Left lung (tissue), 14 donors: ENCODE measurements at places on chromosomes 6 and 20. TPM values are rescaled to one million over a fixed set of nuclear protein-coding genes. Genes with fewer than 3 reads are reported as not detected.
A peak's percentile ranks its signal among the peaks of the same experiment; 100 is the strongest.

DNA sequence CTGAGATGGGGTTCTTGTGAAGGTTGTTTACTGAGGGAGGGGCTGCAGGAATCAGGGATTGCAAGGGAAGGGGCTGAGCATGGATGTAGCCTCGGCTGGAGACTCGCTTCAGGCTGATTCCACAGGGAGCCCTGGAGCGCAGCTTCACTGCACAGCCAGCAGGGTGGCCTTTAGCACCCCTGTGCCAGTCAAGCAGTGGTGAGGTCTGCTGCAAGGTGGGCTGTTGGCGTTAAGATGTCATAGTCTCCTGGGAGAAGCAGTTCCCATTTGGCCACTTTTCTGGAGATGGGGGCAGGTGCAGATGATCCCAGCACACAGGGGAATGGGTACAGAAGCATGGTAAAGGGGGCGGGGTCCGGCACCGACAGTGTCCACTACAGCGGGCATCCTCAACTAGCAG lies 126.3 kb downstream of the TOX2 start:
- DNase-seq = no peak
- no peaks in the 10 kb centered on the region for H3K36me3 ChIP-seq
- no peaks in the 10 kb centered on the region for H3K4me1 ChIP-seq
- peaks cover 16% of the 10 kb centered on the region for H3K27me3 ChIP-seq
- no peak overlapping the region for H3K27ac ChIP-seq

HSPA1L gene
- 0.99 TPM for total RNA-seq

- no peak for DNase-seq
- H3K27me3 ChIP-seq = peaks cover 5% of the 10 kb centered on the region
- no peak overlapping the region for H3K4me3 ChIP-seq
- H3K27ac ChIP-seq = no peak overlapping the region
- H3K4me1 ChIP-seq = no peaks in the 10 kb centered on the region
Observed at GRCh38 chr6:28719275-28719940, 193.7 kb downstream of the GPX5 start.

GRCh38 chr6:16130932-16131387 lies 2.1 kb downstream of the MYLIP start:
- no peaks in the 10 kb centered on the region for H3K27me3 ChIP-seq
- H3K4me1 ChIP-seq = peaks cover 38% of the 10 kb centered on the region
- peak overlapping the region; percentile 94 for H3K27ac ChIP-seq
- peak overlapping the region; percentile 99 for H3K4me3 ChIP-seq
- no peaks in the 10 kb centered on the region for H3K36me3 ChIP-seq

DNA sequence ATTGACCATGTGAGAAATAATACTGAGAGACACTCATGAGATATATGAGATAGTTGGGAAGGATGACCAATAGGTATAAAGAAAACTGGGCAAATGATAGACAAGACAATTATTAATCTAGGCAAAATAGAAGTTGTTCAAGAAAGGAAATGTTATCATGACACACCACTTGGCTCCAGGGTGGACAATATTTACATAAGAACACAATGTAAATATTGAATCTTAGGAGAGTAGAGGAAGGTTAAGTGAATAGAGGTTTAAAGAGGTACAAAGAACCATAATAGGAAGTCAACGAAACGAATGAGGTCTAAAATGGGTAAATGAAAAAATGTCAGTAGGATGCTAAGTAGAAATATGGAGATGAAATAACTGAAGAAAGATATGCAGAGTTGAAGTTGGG lies 126.5 kb downstream of the MBOAT1 start:
- H3K27me3 ChIP-seq = no peaks in the 10 kb centered on the region
- no peak overlapping the region for H3K27ac ChIP-seq
- DNase-seq = no peak
- no peaks in the 10 kb centered on the region for H3K4me1 ChIP-seq

LRRN4 gene
- total RNA-seq = 44.3 TPM

MTFR2 gene
- 1.6 TPM for total RNA-seq

PAX1 gene
- not detected for total RNA-seq

SYNDIG1 gene
- 2.0 TPM for total RNA-seq

- no peak overlapping the region for H3K4me3 ChIP-seq
- DNase-seq = no peak
- peaks cover 11% of the 10 kb centered on the region for H3K4me1 ChIP-seq
- no peaks in the 10 kb centered on the region for H3K36me3 ChIP-seq
- no peaks in the 10 kb centered on the region for H3K27me3 ChIP-seq
Observed at GRCh38 chr20:57813509-57814269, 103.9 kb upstream of the PMEPA1 start.

CRISP3 gene
- not detected for total RNA-seq

DNA sequence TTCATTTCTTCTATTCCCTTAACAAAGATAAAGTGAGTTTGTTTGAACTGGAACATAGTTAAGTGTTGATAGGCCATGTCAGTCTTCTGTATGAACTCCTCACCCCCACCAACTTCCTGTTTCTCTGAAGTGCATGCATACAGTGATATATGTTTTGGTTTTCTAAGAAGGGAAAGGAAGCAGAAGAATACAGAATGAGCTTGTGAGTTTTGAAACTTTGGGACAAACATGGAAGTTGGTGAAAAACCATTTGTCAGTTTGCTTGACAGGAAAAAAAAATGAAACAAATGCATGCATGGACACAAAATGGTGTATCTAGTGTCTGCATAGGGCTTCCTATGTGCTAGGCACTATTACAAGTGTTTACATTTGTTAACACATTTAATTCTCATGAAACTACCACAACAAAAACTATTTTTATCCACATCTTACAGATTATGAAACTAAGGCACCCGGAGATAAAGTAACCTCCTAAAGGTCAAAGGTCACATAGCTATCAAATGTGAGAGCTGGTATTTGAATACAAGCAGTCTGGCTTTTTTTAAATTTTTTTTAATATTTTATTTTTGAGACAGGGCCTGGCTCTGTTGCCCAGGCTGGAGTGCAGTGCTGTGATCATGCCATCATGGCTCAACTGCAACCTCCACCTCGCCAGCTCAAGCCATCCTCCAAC lies 105.9 kb downstream of the ADGRB3 start:
- no peak overlapping the region for H3K27ac ChIP-seq
- no peaks in the 10 kb centered on the region for H3K4me1 ChIP-seq
- H3K36me3 ChIP-seq = no peaks in the 10 kb centered on the region
- DNase-seq = no peak

DNA sequence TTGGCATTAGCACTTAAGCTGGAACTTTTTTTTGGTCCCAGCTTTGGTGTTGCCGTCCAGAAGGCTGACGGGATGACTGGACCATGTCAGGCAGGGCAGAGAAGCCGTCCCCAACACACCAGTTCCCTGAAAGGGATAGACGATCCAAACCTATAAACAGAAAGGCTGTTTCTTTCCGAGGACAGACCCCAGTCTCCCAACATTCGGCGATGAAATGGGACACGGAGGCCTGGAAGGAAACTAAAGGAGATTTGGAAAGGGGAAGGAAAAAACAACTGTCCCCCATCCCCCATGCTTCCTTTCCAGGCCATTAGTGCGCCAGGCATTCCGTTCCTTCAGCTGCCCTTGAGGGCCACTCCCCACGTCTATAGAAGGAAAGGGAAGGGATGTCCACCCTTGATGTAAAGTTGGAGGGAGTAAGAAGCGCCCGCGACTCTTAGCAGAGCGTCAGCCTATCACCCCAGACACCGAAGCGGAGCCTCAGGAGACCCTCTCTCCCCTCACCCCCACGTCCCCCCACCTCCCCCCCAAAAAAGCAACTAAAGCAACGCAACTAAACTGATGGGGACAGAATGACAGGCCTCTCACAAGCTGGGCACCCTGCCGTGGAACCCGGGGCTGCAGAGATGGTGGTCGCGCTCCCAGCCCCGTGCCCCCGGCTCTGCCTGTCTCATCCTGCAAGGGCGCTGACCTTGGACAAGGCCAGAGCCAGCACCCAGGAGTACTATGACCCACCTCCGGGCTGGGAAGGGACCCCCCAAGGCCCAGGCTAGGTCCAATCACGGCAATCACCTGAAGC lies 638 bp downstream of the BLCAP start:
- H3K4me1 ChIP-seq = peaks cover 55% of the 10 kb centered on the region
- peak overlapping the region; percentile 96 for H3K4me3 ChIP-seq
- H3K36me3 ChIP-seq = no peaks in the 10 kb centered on the region
- H3K27me3 ChIP-seq = no peaks in the 10 kb centered on the region
- peak overlapping the region; percentile 97 for H3K27ac ChIP-seq
- DNase-seq = no peak

GDAP1L1 gene
- not detected for total RNA-seq

DNA sequence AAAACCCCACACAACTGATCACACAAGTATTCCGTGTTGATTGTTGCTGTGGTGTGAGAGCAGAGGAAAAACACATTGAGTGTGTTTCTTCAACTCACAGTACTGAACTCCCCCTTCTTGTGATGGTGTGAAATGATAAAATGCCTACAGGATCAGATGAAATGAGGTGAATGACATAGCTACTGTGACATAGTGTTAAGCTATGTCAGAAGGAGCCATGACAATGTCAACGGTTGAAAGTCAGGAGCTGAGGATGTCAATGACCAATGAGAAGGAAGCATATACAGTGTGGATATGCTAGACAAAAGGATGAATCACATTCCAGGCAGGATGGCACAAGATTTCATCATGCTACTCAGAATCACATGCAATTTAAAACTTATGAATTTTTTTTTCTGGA lies 38.8 kb downstream of the WASF1 start:
- no peak overlapping the region for H3K27ac ChIP-seq
- no peaks in the 10 kb centered on the region for H3K27me3 ChIP-seq
- H3K36me3 ChIP-seq = no peaks in the 10 kb centered on the region
- H3K4me1 ChIP-seq = no peaks in the 10 kb centered on the region
- H3K4me3 ChIP-seq = no peak overlapping the region

GRCh38 chr6:111437573-111437972 lies 45.4 kb downstream of the REV3L start:
- DNase-seq = no peak
- no peak overlapping the region for H3K27ac ChIP-seq
- peaks cover 29% of the 10 kb centered on the region for H3K4me1 ChIP-seq
- H3K36me3 ChIP-seq = no peaks in the 10 kb centered on the region
- no peak overlapping the region for H3K4me3 ChIP-seq
- H3K27me3 ChIP-seq = no peaks in the 10 kb centered on the region

CCN6 gene
- not detected for total RNA-seq

SLC22A2 gene
- total RNA-seq = not detected

DNA sequence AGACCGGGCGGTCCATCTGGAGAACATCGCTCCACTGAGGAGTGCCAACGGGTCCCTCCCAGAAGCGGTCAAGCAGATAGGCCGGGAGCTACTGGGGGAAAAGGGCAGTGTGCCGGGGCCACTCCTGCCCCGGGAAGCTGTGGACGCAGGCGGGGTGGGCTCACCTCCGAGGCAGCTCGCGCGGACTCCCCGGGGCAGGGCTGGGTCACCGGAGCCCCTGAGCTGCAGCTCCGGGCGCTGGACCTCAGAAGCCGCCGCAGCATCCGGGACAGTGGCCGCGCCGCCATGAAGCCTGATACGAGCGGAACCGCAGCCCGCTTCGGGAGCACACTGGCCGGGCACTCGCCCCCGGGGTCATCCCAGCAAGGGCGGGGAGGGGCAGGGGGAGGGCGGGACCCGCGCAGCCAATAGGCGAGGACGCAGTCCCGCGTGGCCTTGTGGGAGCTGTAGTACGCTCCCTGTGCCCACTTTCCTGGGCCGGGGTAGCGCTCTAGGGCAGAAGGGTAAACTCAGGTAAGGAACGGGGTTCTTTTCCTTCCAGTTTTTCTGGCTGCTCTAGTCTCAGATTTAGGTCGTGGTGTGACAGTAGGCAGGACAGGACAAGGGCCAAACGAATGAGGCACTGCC lies at the start of gene MOCS1:
TSS of gene MOCS1 (minus strand) at position 332 of the 627 bp plus-strand sequence. CDS start at position 287, 45 bp downstream.
- H3K27ac ChIP-seq = peak within 1 kb of the TSS; percentile 76
- H3K4me1 ChIP-seq = peaks cover 8% of the 10 kb centered on the region
- peak within 1 kb of the TSS; percentile 84 for H3K4me3 ChIP-seq
- H3K36me3 ChIP-seq = no peaks in the 10 kb centered on the region
- H3K27me3 ChIP-seq = no peaks in the 10 kb centered on the region

DNA sequence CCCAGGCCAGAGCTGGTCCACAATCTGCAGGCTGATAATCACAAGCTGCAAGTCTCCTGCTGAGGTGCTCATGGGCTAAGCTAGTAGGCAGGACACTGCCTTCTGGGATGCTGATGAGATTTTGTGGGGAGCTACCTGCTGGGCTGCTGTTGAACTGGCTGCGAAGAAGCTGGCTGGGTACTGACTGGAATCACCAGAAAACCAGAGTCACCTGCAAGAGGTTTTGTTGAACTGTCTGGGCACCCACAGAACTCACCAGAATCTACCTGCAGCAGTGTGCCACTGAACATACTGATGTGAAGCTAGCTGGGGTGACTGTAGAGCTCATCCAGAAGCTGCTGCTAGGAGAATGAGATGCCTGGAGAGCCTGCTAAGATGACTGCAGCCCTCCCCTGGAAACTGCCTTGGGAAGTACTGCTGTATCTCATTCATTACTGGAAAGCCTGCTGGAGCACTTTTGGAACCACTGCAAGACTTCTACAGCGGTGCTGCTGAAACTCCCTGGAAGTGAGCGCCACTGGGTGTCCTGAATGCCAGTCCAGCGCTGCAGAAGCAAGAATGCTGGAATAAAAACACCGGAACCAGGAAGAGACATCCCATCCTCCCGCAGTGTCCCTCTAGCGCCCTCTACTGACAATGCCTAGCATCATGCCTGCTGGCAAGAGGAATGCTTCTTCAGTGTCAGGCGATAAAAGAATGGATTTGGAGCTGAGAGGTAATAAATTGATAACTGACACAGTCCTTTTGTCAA lies 64.9 kb upstream of the ARHGAP18 start:
- no peak for DNase-seq
- no peaks in the 10 kb centered on the region for H3K36me3 ChIP-seq
- no peak overlapping the region for H3K27ac ChIP-seq
- H3K4me3 ChIP-seq = no peak overlapping the region
- H3K4me1 ChIP-seq = no peaks in the 10 kb centered on the region

GRCh38 chr6:68658338-68658737 lies 23.3 kb downstream of the ADGRB3 start:
- no peaks in the 10 kb centered on the region for H3K36me3 ChIP-seq
- no peak overlapping the region for H3K4me3 ChIP-seq
- no peaks in the 10 kb centered on the region for H3K27me3 ChIP-seq
- H3K4me1 ChIP-seq = no peaks in the 10 kb centered on the region

GRCh38 chr20:34636648-34637047 lies 40.2 kb downstream of the PIGU start:
- H3K27ac ChIP-seq = peak overlapping the region; percentile 9
- H3K4me1 ChIP-seq = peaks cover 6% of the 10 kb centered on the region
- no peaks in the 10 kb centered on the region for H3K36me3 ChIP-seq
- no peaks in the 10 kb centered on the region for H3K27me3 ChIP-seq
- DNase-seq = no peak

ULBP2 gene
- 2.2 TPM for total RNA-seq

DNA sequence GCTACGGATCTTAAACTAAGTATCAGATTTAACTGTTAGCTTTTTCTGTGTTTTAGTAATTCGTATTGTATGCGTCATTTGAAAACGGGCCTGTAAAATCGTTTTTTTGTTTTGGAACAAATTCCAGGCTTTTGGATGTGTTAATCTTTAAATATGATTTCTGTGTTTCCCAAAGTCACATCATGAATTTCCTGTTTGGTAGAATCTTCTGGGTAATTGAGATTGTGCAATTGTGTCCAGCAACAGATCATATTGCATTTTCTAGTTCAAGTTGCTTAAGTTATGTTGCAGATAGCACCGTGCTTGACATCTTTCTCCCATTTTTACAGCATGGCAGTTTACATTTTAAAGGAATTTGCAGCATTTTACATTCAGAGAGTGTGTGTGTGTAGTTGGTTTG lies 1.9 kb downstream of the MAPK14 start:
- H3K4me1 ChIP-seq = peaks cover 21% of the 10 kb centered on the region
- H3K27me3 ChIP-seq = no peaks in the 10 kb centered on the region
- peak overlapping the region; percentile 95 for H3K27ac ChIP-seq

PRSS16 gene
- 18.3 TPM for total RNA-seq

- H3K27me3 ChIP-seq = no peaks in the 10 kb centered on the region
- no peak for DNase-seq
- no peak overlapping the region for H3K27ac ChIP-seq
- peaks cover 25% of the 10 kb centered on the region for H3K4me1 ChIP-seq
Observed at GRCh38 chr20:19929481-19930145, 87.5 kb upstream of the NAA20 start.
